ENCODE measurements at places on chromosomes 12 and 14.

GRCh38 chr14:100434033-100434601 is 111.0 kb downstream of the SLC25A47 start:
- no peak for DNase-seq

DNA sequence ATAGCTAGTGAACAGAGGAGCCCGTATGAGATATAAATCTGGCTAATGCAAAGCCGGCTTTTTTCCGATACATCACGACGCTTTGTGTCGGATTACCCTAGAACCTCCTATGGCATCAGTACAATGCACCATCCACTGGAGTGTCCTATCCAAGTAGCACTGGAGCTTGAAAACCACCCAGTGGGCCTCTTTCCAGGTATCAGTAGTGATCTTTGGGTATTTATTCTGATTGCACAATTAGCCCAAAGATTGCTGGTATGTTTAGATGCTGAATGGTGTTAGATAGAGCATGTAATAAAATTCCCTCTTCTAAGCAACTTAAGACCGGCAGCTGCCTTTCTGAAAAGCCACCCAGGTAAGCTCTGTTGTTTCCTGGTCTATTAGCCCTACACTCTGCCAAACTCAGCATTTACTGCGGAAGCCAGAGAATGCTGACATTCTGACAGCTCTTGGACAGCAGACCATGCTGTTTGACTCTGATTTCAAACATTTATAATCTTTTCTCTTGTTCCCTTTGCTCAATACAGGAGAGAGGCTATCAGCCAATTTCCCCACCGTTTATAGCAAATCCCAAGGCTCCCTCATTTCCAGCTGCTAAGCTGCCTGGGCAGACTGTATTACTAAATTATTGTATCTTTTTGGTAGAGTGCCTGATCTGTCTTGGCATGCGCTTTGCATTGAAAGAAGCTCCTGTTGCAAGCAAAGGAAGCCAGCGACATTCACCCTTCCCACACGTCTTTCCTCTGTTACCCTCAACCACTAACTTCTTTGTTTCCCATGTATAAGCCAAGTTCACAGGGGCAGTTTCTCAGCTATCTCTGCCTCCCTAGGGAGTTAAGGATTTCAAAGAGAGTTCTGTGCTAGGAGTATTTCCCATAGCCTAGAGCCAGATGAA is 388.3 kb upstream of the GARIN6 start:
- no peak for DNase-seq

DNA sequence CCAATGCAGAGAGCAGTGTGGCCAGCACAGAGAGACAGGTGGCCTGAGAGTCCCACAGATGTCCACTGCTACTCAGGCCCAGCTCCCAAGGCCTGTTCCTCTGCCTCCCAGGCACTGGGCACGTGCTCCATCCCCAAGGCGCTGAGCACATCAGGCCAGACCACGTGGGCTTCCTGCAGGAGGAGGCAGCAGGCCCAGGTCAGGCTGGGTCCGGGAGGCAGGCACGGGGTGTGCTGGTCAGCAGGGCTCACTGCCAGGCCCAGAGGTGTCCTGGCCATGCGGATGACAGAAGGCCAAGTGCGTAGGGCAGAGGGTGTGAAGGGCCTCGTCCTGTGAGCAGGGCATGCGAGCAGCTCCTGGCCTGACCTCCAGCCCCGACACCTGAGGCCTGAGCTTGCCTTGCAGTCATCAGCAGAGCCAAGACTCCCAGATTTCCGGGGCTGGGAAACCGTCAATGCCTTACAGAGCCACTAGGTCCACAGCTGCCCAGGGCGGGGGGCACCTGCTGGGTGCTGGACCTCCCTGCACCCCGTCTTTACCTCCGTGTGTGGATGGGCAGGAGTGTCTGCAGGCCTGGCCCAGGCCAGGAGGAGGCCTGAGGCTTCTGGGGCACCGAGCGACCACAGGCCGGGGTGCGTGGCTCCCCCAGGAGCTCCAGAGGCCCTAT is 14.9 kb downstream of the TRMT61A start:
- DNase-seq: no peak

GRCh38 chr12:103455020-103455763 is 40.6 kb downstream of the C12orf42 start:
- peak; percentile 91 for DNase-seq

DNA sequence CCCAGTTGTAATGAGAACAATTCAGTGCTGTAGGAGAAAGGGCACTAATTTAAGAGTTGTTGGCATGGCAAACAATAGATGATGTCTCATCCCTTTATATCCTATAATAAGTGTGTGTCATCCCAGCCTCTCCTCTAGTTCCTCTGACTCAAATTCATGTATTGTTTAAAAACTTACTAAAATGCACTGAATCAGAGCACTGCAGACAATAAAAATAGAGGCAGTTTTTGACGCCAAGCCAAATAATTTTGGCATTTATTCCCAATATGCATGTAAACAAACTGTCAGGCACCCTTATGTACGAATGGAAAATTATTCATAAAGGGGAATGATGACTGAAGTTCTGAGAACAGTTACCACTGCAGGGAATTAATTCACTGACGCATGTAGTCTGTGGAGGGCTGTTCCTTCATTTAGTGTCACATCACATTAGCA is 57.9 kb upstream of the TMX1 start:
- no peak for DNase-seq

- no peak for DNase-seq
Measured at GRCh38 chr12:44127966-44128710, 292.3 kb downstream of the TMEM117 start.

- no peak for DNase-seq
Measured at GRCh38 chr14:73567951-73568885, 795 bp upstream of the ACOT2 start.

DNA sequence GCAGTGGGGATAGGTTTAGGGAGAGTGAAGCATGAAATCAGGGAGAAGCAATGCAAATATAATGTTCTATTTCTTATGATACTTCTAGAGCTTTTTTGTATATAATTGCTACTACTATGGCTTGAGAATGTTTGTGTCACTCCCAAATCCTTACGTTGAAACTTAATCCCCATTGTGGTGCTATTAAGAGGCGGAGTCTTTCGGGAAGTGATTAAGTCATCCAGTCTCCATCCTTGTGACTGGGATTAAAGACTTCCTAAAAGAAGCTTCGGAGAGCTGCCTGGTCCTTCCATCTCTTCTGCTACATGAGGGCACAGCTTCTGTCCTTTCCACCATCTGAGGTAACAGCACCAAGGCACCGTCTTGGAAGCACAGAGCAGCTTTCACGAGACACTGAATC is 81.2 kb downstream of the COX16 start:
- no peak for DNase-seq

GRCh38 chr14:95998656-95999055 is 40.5 kb upstream of the C14orf132 start:
- DNase-seq: no peak

DNA sequence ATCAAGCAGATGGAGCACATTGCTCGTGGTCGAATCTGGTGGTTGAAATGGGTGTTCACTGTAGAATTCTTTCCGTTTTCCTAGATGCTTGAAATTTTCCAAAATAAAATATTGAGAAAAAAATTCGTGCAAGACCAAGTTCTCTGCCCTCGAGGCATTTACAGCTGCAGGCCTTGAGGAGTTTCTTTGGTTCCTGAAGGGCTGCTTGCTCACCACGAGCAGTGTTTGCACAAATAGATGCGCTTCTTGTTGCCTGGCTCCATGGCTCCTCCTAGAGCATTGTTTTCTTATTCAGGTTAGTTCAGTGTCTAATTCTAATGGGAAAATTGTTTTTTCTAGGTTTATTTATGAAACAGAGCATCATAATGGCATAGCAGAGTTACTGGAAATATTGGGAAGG is 74.5 kb upstream of the DYNC1H1 start:
- no peak for DNase-seq

Data from OCI-M1 (cell line).